ENCODE measurements at places on chromosomes 1 and 21. TPM values are rescaled to one million over a fixed set of nuclear protein-coding genes. Genes with fewer than 3 reads are reported as not detected.

DNA sequence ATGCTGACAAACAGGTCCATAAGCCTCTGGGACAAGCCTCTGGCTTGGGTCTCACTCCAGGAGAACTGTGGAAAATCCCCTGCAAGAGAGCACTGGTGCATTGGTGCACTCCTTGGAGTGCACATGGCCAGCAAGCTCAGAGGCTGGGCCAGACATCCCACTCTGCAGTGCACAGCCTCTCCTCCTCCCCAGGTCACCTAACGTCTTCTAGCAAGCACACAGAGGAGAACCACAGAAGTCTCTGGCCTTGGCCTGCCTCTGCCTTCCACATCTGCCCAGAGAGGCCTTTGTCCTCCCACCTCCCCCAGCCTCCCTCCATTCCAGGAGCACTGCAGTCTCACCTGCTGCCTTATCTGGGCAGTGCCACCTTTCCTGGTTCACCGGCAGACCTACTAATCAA, 4.2 kb downstream of the PGLYRP3 start:
- no peak for DNase-seq

DNA sequence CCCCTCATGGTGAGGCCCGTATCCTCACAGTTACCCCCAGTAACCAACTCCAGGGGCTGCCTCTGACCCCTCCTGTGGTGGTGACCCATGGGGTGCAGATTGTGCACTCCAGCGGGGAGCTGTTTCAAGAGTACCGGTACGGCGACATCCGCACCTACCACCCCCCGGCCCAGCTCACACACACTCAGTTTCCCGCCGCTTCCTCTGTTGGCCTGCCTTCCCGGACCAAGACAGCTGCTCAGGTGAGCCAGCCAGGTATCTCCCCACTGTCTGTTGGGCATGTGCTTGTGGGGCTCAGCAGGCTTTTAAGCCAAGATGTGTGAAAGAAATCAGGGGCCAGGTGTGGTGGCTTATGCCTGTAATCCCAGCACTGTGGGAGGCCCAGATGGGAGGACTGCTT, 39.9 kb downstream of the ZBTB17 start:
- no peak for DNase-seq

GRCh38 chr1:192550922-192551534, 24.5 kb upstream of the RGS1 start:
- peak; percentile 83 for DNase-seq

DNA sequence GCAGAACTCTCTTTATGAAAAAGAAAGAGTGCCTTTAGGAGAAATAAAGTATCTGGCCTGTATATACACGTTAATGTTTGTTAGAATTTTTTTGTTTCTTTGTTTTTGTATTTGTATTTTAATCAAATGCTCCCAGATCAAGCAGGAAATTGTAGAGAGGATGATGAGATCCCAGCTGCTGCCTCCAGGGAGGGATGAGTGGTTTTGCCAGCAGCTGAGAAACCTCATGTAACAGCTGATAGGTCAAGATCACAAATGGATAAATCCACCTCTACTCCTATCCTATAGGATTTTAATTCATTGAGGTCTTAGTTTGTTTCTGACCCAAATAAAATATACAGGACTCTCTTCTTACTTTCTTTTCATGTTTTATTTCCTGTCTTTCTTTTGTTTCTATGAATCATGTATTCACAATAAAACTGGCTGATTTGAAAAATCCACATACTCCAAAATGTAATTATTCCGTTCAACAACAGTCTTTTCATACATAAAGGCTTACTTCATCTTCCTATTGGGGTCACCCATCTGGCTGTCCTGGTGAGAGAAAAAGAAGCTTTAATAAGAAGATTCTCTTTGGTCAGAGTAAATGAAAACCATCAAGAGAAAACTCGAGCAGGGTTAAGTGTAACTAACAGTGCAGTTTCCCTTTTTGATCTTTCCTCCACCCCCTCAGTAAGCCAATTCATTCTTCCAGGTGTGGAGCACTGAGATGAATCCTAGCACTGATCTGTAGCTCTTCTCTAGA, 129.3 kb upstream of the PLPPR5 start:
- peak; percentile 1 for DNase-seq

DNA sequence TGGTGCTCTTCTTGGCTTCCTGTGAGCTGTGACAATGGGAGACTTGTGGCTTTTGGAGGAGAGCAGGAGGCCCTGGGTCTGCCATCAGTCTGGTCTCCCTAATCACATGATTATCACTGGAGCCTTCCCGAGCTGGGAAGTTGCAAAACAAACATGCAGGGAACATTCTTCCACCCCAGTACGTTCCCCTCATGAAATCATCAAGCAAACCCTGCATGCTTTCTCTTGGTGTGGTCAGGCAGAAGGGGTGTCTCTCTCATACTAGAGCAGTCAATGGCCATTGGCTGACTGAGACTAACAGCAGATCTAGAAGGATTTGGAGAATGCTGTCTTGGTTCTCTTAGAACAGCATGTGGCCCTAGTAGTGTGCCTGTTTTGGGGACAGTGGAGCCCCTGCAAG, 111.2 kb downstream of the LIPI start:
- DNase-seq, result no peak

NR0B2 gene
- not detected for total RNA-seq

KCNK1 gene
- total RNA-seq, result 6.7 TPM

DNA sequence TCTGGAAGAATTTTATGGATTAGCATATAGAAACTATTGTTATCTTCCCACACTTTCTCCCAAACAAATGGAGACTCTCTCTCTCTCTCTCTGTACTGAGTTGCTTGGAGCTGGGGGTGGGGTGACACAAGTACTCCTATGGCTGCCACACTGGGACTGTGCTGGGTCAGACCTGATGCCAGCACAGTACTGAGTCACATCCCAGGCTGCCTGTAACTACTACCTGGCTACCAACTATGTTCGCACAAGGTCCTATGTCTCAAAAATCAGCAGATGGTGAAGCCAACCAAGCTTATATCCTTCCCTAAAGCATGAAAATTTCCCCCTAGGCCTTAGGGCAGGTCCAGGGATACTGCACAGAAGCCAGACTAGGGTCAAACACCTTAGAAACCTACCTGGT, 66.6 kb downstream of the FAF1 start:
- no peak for DNase-seq

S100A16 gene
- 495 TPM for total RNA-seq

RHOU gene
- total RNA-seq, result 1.8 TPM

DNA sequence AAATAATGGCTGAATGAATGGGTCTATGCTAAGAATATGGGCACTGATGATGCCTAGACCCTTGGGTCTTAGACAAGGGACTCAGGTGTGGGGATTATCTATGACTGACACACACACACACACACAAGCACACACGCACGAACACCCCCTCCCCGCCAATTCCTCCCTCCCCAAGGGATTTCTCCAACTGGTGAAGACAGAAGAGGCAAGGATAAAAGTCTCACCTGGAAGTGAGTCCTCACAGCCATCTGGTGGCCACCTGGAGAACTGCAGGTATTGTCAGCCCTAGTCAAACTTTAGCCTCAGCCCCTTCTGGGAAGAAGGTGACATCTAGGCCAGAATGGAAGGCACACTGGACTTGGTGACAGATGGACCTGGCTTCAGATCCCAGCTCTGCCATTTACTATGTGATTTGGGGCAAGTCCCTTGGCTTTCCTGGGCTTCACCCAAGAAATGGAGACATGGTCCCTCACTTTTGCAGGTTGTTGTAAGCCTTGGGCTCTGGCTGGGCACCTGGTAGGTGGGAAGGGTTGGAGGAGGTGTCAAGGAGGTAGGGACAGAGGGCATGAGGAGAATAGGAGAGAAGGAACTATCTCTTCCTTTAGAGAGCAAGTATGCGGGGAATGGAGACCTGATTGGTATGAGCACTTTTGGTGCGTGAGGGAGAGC, 4.0 kb upstream of the GPR3 start:
- DNase-seq, result peak; percentile 39

DNA sequence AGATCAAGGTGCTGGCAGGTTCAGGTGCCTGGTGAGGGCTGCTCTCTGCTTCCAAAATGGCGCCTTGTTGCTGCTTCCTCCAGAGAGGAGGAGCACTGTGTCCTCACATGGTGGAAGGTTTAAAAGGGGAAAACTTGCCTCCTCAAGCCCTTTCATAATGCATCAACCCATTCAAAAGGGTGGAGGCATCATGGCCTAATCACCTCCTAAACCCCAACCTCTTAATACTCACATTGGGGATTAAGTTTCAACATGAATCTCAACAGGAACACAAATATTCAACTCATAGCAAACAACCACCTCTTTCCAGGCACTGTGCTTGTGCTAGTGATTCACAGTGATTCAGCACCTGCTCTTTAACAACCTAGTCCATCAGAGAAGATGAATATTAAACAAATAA, 4.2 kb downstream of the S100A12 start:
- DNase-seq, result no peak

DNA sequence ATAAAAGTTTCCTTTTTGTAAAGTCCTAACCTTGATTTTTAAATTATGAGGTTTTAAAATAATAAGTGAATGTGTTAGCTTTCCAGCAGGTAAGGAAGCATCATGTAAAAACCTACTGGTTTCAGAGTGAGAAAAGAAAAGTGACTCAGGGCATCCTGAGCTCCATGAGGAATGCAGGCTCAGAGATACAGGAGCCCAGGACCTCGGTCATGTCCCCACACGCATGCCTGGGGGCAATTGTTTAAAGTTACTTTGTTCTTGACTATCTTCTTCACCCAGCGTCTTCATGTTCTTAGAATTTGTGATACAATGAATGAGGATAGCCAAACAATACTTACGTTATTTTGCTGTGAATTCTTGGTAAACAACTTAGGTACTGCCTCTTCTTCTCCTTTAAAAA, 117.4 kb upstream of the PLPPR5 start:
- no peak for DNase-seq

DMRTB1 gene
- total RNA-seq, result not detected

- no peak for DNase-seq
Observed at GRCh38 chr1:223299553-223299952, 64.4 kb downstream of the SUSD4 start.
